ENCODE measurements at places on chromosomes 5 and 9.
A peak's percentile ranks its signal among the peaks of the same experiment; 100 is the strongest.

- no peak for DNase-seq
These were observed 7.1 kb downstream of the SAR1B start for GRCh38 chr5:134625559-134625958.

DNA sequence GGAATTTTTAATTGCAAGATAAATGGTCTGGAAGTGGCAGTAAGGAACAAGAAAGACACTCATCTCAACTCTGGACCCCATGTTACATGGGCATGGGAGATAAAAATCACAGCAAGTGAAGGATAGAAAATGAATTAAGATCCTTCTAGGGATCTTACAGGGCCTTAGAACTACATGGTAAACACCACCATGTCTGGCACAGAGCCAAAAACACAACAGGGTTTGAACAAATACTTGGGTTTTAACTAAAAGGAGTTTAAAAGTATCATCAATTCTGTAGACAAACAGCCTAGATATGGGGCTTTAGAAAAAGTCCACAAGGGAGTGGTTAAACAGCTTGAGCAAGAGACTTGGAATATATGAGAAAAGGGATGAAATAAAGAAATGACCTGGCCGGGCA lies 366.4 kb downstream of the ARL15 start:
- DNase-seq = no peak

DNA sequence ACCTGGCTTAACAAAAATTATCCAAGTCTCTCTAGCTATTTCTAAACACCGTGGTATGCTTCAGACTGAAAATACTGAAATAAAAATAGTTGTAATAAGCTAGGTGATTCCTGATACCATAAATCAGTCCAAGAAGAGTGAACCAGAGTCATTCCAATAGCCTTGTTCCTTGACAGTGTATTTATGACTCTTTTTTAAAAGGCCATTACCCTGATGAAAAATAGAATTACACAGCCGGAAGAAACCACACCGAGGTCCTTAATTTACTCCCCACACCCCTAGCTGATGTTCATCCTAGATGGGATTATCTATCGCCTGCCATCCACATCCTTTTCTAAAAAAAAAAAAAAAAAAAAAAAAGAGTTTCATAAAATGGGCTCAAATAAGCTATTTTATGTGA lies 457.6 kb upstream of the GRAMD2B start:
- no peak for DNase-seq

- no peak for DNase-seq
These were observed 203.3 kb upstream of the DMRT1 start for GRCh38 chr9:638152-638551.

DNA sequence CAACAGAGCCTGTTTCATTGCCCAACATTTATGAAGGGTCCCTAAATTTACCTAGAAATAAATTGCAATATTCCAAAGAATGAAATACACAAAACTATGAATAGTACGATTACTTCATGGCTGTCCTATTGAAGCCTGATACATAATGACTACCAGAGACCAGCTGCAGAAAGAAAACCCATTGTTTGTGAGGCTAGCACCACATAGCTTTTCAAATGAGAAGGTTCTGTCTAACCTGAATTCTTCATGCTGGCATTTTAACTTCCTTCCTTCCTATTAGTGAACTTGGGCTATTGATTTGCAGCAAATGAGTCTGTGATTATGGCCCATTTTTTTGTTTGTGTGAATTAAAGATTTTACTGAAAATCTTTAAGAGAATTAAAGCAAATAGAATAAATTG lies 47.3 kb downstream of the MEGF10 start:
- DNase-seq = no peak

DNA sequence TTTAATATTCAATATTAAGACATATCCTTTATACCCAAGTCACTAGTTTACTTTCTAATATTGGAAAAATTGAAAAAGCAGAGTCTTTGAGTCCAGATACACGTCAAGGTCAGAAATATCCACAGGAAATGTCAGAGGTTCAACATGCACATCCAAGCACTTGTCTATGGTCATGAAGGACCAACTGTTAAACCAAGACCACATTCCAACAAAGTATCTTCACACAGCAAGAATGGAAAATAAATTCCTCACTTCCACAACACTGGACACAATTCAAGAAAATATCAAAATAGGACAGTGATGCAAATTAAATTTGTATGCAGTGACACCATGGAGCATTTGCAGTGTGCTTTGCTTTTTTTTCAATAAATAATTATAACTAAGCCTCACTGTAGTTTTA lies 142.5 kb downstream of the GABRB2 start:
- DNase-seq = no peak

DNA sequence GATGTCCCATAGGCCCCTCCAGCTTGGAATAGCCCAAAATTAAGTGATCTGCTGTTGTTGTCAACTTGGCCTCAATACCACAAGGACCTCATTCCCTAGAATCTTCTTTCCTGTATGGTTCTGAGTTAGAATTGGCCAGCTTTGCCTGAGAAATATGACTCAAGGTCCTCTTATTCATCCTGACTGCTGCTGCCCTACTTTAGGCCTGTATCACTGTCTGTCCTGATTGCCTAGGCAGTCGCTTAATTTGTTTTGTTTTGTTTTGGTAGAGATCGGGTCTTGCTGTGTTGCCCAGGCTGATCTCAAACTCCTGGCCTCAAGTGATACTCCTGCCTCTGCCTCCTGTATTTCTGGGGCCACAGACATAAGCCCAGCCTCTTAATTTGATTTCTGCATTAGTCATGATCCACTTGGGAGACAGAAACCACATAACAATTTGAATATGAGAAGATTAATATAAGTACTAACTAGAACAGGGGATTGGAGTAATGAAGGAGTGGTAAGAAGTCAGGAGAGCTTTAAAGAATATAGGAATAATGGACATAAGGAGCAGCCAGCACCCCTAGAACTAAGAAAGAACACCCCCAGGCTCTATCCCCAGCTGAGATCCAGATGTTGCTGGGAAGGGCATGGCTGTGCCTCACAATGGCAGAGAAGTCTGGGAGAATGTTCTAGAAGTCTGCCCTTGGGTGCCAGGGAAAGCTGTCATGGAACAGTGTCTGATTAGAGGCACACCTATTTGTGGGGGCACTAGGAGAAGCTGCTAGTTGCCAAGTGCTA lies 4.6 kb downstream of the TEX53 start:
- DNase-seq = no peak

- no peak for DNase-seq
These were observed 33.3 kb downstream of the NKX2-5 start for GRCh38 chr5:173201636-173202265.

DNA sequence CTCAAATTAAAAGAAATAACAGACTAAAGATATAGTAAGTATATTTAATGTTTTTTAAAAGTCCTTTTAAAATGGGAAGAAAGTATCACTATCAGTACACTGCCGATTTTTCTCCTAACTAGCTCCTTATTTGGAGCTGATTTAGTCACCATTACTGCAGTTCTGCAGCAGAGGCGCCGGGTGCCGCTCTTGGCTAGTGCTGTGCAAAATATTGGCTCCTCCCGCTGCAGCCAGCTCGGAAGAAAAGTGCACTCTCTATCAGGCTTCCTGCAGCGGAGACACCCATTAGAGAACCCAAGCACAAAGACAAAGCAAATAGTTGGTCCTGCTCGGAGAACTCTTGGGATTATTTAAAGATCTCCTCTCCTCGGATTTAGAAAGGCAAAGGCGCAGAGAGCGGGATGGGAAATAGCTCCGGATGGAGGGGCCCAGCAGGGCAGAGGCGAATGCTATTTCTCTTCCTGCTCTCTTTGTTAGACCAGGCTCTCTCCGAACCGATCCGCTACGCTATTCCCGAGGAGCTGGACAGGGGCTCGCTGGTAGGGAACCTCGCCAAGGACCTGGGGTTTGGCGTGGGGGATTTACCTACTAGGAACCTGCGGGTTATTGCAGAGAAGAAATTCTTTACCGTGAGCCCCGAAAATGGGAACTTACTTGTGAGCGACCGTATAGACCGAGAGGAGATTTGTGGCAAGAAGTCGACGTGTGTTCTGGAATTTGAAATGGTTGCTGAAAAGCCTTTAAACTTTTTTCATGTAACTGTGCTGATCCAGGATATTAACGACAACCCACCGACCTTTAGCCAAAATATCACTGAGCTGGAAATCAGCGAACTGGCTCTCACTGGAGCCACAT lies at the start of gene PCDHGB3:
Gene PCDHGB3 (plus strand): TSS at position 249 of the 855 bp plus-strand sequence. CDS start 153 bp downstream, at position 402.
- DNase-seq = peak; percentile 40

DNA sequence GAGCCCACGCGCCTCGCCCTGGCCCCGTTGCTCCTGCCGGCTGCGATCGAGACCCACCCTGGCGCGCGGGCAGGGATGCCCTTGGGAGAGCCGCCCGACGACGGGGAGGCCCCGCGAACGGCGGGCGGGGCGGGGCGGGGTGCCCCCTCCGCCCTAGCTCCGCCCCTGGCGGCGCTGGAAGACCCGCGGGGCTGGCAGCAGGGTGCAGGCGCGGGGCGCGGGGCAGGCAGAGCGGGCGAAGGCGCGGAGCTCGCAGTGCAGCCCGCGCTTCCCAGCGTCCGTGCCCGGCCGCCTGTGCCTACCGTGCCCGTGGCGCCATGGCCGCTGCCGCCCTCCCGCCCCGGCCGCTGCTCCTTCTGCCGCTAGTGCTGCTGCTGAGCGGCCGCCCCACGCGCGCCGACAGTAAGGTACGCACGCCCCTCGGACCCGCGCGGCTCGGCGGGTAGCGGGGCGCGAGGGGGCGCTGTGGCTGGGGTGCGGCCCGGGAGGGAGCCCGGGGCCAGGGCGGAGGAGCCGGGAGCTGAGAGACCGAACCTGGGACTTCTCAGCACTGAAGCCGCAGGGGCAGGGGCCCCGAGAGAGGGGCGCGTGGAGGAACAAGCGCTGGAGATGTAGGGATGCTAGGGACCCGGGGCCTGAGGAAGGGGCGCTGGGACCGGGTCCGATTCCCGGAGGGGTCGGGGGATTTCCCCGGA lies at the start of gene OLFML2A:
Gene OLFML2A (plus strand): TSS at position 180 of the 695 bp plus-strand sequence. CDS start 138 bp downstream, at position 318.
- DNase-seq = peak; percentile 37

GRCh38 chr9:95124582-95125367 lies 192.7 kb downstream of the FANCC start:
- DNase-seq = no peak

DNA sequence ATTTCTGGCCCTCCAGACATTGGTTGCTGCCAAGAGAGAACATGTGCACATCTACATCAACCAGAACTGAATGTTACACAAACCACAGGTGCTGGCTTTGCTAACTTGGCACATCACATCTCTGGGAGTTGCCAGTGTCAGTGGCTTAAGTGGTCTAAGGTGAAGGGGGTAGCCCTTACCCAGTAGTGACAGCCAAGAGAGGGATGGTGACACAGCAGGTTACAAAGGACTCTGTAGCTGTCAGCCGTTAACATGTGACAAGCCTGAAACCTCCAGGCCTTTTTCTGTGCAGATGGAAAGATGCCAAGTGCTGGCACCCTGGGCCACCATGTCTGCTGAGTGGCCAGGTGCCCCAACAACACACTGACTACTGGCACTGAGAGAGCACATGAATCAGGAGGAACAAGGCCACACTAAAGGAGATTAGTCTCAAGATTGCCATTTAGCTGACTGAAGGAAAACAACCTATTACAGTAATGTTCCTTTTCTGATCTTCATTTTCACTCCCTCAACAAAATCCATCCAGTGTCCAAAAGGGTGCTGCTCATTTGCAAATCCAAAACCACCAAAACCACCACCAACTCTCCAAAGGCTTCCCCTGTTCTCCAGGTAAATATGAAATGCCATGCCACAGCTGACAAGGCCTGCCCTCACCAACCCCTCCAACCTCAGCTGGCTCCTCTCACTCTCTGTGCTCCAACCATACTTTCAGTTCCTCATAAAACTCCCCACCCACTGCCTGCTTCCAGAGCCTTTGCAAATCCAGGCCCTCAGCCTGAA lies 20.2 kb downstream of the SIL1 start:
- DNase-seq = no peak

DNA sequence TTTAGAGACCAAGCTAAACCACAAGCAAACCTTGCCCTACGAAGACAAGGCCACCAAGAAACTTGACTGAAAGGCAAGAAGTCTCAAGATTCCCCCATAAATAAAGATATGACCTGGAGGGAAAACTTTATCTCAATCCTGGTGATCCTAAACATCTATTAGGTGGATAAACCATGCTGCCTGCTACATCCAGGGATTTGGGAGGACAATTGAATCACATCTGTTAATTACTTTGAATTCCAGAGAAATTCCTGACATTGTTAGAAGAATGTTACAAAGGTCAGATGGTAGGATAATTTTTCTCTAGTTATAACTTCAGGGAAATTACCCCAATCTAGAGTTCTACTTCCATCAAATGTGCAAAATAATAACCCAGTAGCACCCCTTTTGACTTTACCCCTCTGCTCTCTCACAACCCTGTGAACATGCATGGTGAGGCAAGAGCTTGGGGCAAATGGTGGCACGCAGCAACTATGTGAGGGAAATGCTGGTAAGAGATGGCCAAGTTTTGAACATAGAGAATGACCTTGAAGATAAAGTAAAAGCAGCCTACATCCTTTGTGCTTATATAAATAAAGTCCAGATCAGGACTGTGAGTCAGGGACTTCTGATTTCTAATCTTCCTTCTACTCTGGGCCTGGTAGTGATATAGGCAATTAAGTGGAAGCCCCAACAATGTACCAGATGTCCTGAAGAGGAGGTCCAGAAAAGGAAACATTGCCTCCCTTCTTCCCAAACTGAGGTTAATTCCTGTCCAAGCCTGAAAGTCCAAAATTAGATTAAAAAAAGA lies 57.1 kb upstream of the PTGER4 start:
- no peak for DNase-seq

DNA sequence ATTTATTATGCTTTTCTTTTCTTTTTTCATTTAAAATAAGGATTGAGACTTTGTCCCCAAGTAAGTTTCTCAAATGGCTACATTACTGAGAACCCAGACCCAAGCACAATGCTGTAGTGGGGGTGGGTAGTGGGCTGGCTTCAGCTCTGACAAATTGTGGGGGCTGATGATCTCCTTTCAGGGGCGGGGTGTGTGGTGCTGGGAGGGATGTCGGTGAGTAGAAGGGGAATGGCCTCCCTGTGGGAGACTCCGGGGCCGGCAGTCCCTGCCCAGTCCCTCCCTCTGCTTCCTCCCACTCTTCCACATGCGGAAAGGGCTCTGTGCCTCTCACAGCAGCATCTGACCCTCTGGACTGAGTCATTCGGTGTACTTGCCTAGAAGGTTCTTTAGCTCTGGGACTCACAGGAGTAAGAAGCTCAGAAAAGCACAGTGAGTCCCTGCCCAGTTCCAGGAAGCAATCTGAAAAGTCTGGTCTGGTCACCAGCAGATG lies 14.3 kb downstream of the CD180 start:
- no peak for DNase-seq

- peak; percentile 93 for DNase-seq
These were observed 3.5 kb upstream of the PDLIM7 start for GRCh38 chr5:177500685-177501522.

GRCh38 chr5:136042665-136043121 lies 13.9 kb downstream of the TGFBI start:
- no peak for DNase-seq

DNA sequence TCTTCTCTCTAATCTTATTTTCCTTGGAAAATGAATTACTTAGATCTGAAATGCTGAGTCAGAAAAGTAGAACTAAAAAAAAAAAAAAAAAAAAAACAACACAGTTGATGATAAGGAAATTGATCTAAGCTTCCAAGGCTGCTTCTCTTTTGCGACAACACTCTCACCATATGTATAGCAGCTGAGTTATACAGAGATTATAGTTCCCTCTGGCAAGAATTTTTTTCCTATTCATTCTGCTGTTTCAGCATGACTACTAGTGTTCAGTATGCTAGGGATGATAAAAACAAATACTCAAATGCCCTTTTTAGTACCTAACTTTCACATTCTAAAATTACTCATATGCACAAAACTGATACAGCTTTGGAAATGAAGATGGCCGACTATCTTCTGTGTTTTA lies 267.3 kb downstream of the MLLT3 start:
- DNase-seq = no peak

GRCh38 chr5:28009576-28009975 lies 971.2 kb upstream of the CDH9 start:
- no peak for DNase-seq

Data from stimulated activated CD4-positive, alpha-beta T cell treated with anti-CD3 and anti-CD28 coated beads, Interleukin-15, amount 100 ng/mL, for 24 hours (primary cell).